ENCODE measurements at places on chromosomes 7 and 10.

DNA sequence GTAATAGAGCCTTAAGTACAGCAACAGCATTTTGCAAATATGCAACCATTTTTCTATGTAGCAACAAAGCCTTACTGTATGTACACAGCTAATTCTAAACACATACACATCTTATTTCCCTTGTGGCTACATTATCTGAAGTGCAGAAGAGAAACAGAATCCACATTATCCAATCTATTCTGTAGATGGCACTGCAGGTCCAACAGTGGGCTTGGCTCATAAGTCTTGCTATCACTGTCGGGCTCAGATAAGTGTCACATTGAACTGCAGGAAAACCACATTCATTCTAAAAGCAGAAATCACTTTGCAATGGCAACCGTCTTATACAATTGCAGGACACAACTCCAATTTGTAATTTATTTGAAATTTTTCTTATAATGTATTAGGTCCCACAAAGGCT, 109.8 kb upstream of the NOBOX start:
- peak; percentile 73 for DNase-seq

DNA sequence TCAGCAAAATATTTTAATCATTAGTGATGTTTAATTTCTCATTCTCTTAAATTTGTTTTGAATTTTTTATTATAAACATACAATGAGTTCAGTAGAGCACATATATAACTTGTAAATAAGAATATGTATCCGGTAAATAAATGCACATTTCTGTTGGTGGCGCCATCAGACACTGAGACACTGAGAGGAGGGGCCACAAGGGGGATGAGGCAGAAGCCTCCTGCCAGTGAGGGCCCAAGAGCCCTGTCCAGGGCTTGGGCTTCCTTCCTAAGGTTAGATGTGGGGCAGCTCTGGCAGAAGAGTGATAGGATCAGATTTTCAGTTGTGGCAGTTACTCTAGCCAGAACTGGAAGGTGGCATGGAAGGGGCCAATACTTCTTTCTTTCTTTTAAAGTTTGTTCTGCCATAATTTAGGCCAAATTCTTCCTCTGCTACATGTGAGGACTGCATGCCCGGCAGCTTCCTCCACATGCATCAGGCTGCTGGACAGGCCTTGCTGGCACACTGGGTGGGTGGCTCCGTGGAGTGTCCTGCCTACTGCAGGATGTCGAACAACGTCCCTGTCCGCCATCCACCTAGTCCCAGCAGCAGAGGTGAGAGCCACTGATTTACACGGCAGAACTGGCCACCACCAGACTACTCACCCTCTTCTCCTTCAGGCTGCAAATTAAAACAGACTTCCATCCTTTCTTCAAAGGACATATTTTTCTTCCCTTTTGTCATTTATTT, 13.2 kb downstream of the PTPRN2 start:
- DNase-seq = no peak

DNA sequence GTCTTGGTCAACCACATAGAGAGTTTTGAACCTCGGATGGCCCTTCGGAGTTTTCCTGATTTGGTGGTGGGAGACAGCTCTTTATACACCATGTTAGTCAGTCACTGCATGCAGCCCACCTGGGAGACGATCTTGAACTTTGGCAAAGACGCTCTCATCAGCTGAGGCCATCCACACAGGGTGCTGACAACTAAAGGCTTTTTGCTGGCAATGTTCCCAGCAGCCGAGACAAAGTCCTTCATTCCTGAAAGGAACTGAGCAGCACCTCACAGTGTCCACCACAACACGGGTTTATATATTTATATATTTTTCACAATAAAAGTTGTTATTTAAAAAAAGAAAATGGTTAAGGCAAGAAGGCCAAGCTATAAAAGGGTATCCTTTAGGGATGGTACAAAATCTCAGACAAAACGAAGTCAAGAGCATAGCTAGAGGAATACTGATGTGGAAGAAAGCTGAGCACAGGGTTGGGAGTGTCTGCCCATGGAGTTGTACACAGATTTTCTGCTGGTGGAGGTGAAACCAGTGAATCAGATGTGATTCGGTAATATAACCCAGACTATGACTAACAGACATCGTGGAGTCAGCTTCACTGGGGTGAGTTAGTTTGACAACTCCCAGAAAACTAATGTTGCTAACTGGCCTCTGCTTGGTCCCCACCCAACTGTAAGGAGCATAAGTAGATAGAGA, 27.4 kb upstream of the CAPZA2 start:
- DNase-seq = no peak

DNA sequence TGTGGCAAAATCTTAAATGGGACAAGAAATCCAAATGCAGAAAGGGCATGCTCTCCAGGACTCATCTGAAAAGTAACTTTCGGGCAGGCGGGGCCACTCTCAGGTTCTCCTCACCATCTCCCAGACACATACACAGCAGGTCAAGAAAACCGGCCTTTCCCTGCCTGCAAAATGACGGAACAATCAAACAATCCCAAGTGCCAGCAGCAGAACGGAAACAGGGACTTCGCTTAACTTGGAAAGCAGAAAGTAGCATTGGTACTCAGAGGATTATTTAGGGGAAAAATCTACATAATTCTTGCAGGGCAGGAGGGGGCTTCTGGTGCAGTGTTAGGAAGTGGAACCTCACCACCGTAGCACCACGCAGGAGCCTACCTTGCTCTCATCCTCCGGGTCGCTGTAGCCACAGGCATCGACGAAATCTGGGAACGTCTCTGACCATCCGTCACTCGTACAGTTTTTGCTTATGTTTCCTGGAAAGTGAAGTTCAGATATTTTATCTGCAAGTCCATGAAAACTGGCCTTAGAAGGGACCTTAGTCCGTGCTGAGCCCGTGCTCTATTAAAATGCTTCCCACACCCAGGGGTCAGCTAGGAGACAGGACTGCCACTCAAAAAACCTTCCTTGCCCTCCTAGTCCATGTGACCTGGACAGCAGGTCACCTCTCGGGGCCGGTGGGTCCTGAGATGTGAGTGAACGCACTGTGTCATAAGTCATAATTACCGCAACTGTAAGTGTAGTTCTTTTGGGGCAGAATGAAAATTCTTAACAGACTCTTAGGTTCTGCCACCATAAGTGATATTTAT, 41.1 kb downstream of the VIPR2 start:
- no peak for DNase-seq

- no peak for DNase-seq
Measured at GRCh38 chr7:24898691-24899090, 81.3 kb downstream of the OSBPL3 start.

DNA sequence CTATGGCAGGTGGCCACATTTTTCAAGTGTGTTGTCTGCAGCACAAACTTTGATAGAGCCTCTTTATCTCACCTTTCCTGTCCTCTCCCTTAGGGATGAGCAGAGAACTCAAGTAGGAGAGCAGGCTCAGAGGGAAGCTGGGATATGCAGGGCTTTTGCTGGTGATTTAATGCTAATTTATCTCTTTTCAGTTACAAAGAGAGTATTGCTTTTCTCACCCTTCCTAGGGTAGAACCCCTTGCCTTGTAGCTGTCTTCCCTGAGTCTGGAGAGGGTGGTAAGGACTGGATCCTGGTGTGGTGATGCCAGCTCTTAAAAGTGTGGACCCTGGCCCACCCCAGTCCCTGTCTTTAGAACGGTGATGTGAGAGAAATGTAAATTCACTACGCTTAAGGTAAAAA, 1061.4 kb downstream of the TYW1 start:
- DNase-seq = no peak

GRCh38 chr10:88693392-88694020, 12.5 kb upstream of the LIPK start:
- no peak for DNase-seq

- DNase-seq = no peak
Measured at GRCh38 chr7:120303105-120303504, 30.1 kb downstream of the KCND2 start.

DNA sequence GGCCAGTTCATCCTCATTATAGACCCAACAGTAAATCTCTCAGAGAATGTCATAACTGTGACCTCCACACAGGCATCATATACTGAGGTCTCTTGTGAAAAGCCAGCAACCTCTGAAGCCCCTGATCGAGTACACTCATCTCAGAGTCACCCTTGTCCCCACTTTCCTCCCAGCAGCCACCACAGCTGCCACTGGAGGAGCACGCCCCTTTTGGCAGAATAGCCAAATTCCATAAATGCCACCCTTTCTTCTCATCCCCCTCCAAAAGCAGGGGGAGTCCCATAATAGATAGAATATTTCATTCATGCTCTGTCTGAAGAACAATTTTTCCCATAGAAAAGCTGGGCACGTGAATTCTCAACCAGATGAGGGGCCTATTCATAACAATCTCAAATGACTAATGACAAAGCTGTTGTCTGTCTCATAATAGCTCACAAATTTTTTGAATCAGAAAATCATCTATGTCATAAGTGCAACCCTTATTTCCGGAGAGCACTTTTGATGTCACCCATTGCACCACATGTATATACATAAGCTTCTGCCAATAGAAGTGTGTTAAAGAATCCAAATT, 47.4 kb downstream of the SGMS1 start:
- no peak for DNase-seq

DNA sequence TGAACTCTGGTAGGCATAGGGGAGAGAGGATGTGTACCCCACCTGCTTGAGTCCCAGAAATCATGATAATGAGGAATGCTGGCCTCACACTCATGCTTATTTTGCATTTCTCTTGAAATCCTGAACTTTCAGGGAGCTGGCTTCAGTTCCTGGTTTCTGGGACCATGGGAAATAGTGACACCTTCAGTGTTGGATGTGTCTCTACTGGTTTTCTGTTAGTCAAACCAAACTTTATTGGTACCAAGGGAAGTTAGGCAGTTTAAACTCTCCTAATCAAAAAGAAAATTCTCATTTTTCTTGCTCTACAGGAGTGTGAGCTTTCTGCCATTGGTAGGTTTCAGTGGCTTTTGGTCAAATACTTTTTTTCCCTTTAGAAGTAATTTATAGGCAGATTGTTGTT, 11.8 kb upstream of the PCGF5 start:
- DNase-seq = no peak

GRCh38 chr7:138625849-138626230, 75.3 kb downstream of the SVOPL start:
- DNase-seq = peak; percentile 54

GRCh38 chr7:64656489-64656888, 9.4 kb upstream of the ZNF107 start:
- DNase-seq = no peak

GRCh38 chr7:77420438-77420837, 4.3 kb upstream of the GSAP start:
- DNase-seq = no peak

- DNase-seq = no peak
Measured at GRCh38 chr7:75626954-75627353, 111.8 kb downstream of the HIP1 start.

DNA sequence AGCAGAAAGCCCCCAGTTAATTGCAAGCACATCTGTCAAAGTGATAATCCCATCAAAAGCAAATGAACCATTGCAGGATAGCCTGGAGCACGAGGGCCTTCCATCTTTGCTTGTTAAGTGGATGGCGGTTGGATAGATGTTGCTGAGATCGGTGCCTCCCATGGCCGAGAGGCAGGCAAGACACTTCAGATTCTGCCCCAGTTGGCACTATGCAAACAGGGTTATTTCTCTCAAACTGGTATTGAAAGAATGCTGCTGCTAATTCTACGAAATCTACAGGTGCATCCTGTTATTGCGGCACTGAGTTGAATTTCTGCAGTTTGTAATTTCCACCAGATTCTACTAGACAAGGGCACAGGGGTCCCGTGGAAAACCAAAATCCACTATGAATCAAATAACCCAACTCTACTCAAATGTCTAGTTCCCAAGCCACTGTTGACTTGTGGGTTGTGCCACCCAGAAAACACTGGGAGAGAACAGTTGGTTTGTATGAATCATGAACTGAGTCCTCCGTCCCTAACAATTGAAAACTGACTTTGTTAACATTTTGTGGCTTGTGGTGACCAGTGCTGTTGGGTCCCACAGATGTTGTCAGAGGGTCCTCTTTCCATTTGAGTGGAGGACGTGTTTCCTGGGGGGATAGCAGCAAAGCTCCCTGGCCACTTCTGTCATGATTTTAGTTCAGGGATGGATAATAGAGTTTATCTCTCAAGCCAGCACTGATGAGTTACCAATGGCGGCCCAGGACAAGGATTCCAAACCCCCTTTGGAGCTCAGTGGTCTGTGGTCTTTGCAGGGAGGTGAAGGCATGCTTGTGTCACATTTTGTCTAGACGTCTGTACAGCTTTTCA, 7.1 kb upstream of the IL2RA start:
- DNase-seq = no peak

DNA sequence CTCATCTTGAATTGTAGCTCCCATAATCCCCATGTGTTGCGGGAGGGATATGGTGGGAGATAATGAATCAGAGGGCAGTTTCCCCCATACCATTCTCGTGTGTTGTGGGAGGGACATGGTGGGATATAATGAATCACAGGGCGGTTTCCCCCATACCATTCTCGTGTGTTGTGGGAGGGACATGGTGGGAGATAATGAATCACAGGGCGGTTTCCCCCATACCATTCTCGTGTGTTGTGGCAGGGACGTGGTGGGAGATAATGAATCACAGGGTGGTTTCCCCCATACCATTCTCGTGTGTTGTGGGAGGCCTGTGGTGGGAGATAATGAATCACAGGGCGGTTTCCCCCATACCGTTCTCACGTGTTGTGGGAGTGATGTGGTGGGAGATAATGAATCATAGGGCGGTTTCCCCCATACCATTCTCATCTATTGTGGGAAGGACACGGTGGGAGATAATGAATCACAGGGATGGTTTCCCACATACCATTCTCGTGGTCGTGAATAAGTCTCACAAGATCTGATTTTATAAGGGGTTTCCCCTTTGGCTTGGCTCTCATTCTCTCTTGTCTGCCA, 271.0 kb downstream of the MAD1L1 start:
- no peak for DNase-seq

- DNase-seq = peak; percentile 60
Measured at GRCh38 chr7:55571511-55572377, 558 bp downstream of the VOPP1 start.

DNA sequence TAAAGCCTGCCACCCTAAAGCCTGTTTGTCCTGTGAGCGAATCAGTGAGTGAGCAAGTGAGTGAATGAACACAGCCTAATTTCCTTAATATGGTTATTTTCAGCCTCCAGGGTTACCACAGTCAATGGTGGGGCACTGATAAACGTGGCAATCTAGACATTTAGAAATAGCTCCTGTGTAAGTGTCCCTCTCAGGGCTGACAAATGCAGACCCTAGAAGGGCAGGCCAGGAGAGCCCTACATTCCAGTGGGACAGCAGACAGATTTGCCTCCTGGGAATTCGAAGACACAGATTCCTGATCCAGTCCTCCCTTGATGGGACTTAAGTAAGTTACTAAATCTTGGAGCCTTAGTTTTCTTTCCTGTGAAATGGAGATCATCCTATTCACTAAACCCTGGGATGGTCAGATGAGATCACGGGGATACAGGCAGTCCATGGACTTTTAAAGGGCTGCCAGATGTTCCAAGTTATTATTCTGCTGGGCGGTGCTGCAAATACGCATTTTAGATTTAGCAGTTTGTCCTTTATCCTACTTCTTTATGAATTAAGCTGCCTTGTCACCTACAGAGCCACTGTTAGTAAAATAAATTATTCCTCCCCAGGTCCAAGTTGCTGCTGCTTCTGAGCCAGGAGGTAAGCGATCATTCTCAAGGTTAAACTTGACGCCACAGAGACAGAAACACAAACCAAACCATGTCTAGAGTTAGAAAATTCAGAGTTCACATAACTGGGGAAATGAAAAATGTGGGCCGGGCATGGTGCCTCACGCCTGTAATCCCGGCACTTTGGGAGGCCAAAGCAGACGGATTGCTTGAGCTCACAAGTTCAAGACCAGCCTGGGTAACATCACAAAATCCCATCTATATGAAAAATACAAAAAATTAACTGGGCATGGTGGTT, 54.8 kb upstream of the TM9SF3 start:
- DNase-seq = no peak

GRCh38 chr10:54125098-54125747, 675.8 kb downstream of the PCDH15 start:
- DNase-seq = no peak

- no peak for DNase-seq
Measured at GRCh38 chr7:56188823-56189346, 72.7 kb upstream of the NUPR2 start.

All from NCI-H2081 (cell line).